ENCODE measurements at places on chromosomes 12 and 14.

- no peak for DNase-seq
Measured at GRCh38 chr12:91213-91612, 24.6 kb downstream of the IQSEC3 start.

GRCh38 chr14:99514552-99515300 is 33.5 kb downstream of the CCNK start:
- DNase-seq = no peak

GRCh38 chr12:74985986-74986319 is 223.7 kb downstream of the KCNC2 start:
- no peak for DNase-seq

GRCh38 chr12:53765891-53766290 is 14.1 kb upstream of the CISTR start:
- DNase-seq = no peak

DNA sequence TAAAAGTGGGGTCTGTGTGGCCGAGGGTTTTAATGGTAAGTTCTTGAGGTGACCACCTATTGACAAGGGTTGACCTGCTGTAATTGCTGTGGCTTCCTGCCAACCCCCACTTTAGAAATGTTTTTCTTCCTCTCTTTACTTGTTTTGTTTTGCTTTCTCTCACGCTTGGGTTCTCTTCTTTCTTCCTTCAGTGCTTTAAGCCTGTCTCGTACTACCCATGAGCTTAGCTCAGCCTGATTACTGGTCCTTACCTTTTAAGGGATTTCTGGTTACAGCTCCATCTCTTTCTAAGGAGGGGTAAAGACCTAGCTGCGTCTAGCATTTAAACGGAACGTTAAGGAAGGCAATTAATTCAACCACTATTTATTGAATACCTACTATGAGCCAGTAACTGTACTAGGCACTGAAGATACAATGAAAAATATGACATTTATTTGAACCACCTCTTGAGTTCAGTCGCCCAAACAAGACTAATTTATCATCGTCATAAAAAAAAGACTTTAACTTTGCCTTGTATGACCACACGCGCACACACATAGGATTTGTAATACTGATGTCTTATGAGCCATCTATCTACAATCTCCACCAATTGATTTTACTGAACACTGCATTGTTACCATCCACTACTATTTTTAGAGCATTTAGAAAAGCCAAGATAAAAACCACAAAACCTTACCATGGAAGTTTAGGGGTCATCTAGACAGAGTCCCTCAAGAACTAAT is 888 bp upstream of the PPP1R12A start:
- peak; percentile 14 for DNase-seq

DNA sequence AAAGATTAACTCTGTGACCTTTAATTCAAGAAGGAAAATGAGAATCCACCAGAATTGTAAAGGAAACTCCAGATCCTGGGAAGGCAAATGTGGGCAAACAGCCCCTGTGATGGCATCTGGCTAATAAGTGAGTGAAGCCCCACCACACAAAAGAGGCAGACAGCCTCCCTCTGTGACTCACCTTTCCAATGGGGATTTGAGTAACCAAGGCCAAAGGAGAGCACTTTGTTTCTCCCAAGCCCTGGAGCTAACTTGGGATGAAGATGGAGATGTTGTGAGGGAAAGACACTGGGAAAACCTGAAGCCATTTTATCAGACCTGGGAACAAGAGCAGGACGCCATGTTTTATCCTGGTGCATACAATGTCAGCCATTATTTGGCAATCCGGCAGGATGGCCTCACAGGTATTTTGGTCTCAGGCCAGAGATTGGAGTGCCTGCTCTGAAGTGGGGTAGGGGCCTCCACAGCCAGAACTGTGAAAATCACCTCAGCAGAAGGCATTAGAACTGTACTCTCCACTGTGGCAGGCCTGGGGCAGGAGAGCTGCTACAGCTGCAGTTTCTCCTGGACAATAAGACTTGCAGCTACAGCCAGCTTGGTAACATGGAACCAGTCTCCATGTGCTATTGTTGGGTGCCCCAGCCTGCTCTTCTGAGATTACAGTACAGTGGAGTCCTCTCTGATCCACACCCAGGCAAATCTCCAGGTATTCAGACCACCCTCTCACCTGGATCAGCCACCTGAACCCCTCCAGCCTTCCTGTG is 96.6 kb upstream of the PCED1B start:
- no peak for DNase-seq

DNA sequence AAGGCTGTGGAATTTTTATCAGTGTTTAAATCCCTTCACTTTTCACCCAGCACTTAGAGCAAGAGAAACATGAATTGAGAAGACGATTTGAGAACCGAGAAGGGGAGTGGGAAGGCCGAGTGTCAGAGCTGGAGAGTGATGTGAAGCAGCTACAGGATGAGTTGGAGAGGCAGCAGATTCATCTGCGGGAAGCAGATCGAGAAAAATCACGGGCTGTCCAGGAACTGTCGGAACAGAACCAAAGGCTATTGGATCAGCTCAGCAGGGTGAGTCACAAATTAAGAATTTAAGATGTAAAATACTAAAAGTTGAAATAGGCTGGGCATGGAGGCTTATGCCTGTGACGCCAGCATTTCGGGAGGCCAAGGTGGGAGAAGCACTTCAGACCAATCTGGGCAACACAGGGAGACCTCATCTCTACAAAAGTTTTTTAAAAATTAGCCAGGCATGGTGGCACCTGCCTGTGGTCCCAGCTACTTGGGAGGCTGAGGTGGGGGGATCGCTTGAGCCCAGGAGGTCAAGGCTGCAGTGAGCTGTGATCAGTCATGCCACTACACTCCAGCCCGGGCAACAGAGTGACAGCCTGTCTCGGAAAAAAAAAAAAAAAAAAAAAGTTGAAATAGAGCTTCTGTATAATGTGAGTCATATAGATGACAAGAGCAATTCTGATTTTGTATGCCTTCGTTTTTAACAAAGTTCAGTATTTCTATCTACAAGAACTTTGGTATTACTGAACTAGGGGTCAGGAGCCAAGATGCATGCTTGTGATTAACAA is 9.6 kb downstream of the BICDL1 start:
- DNase-seq = no peak

- no peak for DNase-seq
Measured at GRCh38 chr14:90388982-90389381, 7.8 kb upstream of the CALM1 start.

GRCh38 chr12:11749943-11750690 is 100.6 kb downstream of the ETV6 start:
- peak; percentile 97 for DNase-seq

DNA sequence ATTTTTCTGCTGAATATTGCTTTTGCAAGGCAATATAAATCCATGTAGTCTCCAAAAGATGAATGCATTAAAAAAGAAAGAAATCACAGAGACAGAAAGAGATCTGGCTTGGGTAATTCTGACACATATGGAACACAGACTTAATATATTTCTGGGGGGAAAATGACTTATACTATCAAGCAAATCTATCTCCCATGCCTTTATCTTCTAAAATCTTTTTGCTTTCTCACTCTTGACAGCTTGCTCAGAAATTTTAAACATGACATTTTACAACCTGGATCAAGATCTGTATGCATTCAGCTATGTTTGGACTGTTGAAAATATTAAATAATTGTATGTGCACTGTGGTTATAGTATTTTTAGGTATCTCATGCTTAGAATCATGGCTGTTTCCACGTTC is 73.0 kb downstream of the KITLG start:
- no peak for DNase-seq

DNA sequence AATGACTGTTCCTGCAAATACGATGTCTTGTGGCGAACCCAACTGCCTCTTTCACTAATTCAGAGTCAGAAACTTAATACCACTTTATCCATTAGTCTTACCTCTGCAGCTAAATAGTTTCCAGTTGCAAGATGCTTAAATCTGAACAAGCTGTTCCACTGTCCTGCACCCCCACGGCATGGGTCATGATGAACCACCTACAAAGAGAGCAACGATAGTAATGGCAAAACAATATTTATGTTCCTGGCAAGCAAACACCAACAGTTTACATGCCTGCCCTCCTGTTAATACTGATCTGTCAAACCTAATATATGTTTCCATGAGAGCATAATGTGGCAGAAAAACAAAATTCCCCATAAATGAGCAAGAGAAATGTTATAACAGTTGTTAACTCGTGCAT is 121.9 kb downstream of the ITPR2 start:
- no peak for DNase-seq

- no peak for DNase-seq
Measured at GRCh38 chr14:102493096-102493495, 16.5 kb downstream of the ANKRD9 start.

DNA sequence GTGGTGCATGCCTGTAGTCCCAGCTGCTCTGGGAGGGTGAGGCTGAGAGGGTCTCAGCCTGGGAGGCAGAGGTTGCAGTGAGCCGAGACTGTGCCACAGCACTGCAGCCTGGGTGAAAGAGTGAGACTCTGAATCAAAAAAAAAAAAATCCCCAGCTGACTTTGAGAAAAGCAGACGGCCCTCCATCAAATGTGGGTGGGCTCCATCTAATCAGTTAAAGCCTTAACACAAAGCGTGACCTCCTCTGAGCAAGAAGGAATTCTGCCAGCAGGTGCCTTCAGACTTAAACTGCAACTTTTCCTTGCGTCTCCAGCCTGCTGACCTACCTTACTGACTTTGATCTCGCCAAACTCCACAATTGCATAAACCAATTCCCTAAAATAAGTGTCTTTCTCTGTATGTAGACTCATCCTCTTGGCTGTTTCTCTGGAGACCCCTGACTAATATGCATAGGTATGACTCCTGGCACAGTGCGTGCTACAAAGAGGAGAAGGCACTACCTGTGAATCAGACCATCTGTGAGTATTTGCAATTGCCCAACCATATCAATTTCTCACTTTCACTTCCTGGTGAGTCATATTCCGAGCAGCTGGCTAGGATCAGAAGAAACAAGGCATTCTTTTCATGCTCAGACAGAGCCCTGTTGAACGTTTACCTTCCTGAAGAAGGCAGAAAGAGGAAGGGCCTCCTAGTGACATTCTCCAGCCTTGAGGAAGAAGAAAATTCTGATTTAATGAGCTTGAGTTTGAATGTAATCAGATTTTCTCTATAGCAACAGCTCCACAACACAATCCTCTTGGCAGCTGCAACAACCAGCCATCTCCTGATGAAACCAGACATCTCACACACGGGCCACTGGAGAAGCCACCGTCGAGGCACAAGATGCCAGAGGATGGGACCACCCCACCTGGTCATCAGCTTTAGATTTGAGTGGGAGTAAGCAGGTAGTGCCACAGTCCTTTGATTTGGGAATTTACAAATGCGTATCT is 54.3 kb downstream of the CLMN start:
- DNase-seq = peak; percentile 79

- DNase-seq = no peak
Measured at GRCh38 chr14:100895411-100895810, 8.1 kb downstream of the RTL1 start.

- DNase-seq = peak; percentile 65
Measured at GRCh38 chr12:117857632-117858612, 110.9 kb downstream of the KSR2 start.

DNA sequence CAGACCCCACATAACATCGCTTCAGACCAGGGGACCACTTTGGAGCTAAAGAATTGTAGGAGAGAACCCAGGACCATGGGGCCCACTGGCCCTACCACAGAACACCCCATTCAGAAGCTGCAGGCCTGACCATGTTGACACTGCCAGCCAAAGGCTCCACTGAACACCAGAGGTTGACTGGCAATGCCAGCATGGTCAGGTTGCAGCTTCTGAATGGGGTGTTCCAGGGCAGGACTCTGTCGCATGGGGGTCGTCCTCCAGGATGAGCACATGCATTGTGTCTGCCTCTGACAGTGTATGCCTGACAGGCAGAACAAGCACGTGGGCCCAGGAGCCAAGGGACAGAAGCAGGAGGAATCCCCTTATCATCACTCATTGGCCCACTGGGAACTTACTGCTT is 34.1 kb downstream of the DIO3 start:
- no peak for DNase-seq

GRCh38 chr12:9881988-9882387 is 699 bp downstream of the KLRF2 start:
- no peak for DNase-seq

DNA sequence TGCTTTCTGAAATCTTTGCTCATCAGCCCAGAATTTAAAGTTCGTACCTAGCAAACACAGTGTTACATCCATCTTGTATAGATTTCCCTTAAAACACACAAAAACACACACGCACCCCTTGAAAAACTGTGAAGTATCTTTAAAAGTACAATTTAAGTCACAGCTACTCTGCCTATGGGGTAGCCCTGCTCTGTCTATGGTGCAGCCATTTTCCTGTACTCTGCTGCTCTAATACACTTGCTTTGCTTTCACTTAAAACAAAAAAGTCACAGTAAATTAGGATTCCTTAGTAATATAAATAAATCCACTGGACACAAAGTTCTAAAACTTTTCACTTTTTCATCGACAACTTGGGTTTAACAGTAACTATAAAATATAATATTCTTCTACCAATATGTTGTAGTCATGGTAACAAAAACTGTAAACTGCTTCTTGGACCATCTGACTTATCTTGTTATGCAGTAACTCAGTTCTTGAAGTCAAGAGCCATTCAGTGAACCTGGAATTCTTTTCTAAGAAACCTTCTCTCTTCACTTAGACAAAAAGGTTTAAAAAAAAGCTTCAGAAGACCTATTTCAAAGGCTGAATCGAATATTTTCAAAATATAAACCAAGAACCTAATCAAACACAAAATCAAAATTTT is 63.5 kb downstream of the MED13L start:
- DNase-seq = no peak

Data from suppressor macrophage treated with lipopolysaccharide for 4 hours (primary cell).